Fibroblast of upper back skin (primary cell): ENCODE measurements at places on chromosomes 6 and 20.

- no peak for DNase-seq
These were observed 562.3 kb upstream of the BTBD3 start for GRCh38 chr20:11355345-11355744.

DNA sequence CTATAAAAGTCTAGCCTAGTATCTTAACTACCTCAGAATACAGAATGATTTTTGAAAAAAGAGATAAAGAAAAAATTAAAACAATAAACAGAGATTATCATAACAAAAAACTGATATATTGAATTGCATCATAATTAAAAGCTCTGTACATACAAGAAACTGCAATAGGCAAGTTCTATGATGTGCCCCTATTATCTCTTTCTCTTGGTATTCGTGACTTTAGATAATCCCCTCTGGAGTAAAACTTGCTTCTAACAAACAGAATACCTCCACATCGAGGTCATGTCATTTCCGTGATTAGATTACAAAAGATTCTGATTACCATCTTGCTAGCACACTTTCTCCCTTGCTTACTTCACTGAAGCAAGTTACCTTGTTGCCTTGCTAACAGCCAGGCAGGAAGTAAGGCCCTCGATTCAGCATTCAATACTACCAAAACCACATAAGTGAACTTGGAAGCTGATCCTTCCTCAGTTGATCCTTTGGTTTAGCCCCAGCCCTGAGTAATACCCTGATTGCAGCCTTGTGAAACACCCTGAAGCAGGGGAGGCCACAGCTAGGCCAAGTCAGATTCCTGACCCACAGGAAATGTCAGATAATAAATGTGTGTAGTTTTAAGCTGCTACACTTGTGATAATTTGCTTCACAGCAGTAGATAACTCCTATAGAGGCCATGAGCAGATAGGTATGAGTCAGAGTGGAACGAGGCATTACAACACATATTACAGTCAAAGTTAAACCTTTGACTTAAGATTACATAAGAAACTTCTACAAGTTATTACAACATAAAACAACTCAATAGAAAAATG, 53.7 kb upstream of the TMX4 start:
- DNase-seq, result peak; percentile 83

GRCh38 chr20:53622247-53623133, 28.9 kb upstream of the ZNF217 start:
- DNase-seq, result no peak

GRCh38 chr6:102641426-102641825, 1247.9 kb downstream of the GRIK2 start:
- no peak for DNase-seq

- no peak for DNase-seq
These were observed 84.2 kb upstream of the ENPP5 start for GRCh38 chr6:46254946-46255345.
